ENCODE measurements at places on chromosomes 2 and 18.
A peak's percentile ranks its signal among the peaks of the same experiment; 100 is the strongest.

GRCh38 chr2:186691231-186691630, 2.6 kb upstream of the FAM171B start:
- DNase-seq: no peak

DNA sequence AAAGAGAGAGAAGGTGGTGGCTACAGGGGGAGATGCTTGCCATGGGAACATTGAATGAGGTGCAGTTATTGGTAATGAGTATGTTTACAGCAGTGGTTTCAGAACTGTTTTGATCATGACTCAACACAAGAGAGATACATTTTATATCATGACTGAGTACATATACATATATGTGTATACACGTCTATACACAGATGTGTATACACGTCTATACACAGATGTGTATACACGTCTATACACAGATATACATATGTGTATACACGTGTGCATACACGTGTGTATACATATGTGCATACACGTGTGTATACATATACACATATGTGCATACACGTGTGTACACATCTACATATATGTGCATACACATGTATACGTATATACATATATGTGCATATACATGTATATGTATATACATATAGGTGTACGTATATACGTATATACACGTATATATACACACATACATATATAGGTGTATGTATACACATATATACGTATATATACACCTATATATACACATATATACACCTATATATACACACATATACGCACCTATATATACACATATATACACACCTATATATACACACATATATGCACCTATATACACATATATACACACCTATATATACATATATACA, 518.5 kb downstream of the TSN start:
- DNase-seq: no peak

GRCh38 chr2:26647981-26648380, 6.8 kb upstream of the CIB4 start:
- no peak for DNase-seq

DNA sequence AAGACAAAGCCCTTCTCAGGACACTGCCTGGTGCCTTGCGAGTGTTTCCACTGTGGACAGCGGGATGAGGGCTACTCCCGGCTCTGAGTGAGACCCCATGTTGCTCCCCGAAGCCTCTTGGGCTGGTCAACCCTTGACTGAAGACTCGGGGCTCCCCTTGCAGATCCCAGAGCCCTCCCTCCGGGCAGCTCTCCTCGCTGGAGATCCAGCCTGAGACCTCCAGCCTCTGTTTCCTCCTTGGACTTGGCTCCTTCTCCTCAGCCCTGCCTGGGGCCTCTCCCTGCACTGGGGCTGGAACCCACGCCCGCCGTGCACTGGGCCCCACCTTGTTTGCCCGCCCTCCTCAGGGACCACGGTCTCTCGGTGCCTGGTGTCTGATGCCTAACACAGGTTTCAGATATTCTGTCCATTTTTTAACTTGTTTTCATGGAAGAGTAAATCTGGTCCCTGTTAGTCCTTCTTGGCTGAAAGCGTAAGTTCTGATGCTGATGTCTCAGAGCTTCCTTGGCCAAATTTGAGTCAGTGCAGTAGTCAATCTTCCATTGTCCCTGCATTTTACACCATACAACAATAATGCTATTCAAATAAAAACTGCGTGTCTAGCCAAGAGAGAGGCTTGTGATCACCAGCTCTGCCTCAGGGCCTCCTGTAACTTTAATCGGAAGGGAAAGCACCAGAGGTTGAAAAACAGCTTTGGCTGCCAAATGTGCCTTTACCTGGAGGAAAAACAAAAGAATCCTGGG, 139.3 kb upstream of the CTDP1 start:
- DNase-seq: no peak

GRCh38 chr2:222903234-222904220, 42.7 kb downstream of the ACSL3 start:
- peak; percentile 51 for DNase-seq

- DNase-seq: no peak
These were observed 218.2 kb downstream of the TTC32 start for GRCh38 chr2:19683556-19683955.

DNA sequence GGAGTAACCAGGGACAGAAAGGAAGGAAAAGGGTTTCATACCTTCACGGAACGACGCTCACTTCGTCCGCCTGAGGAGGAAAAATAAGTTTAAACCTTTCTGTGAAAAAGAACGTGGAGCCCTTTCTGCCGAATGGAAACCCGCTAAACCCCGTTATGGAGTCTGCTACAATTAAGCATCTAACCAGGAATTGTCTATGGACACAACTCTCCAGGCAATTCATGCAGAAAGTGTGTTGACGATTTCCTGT, 528 bp upstream of the PPP4R3B start:
- DNase-seq: no peak

GRCh38 chr2:134407154-134407890, 153.4 kb downstream of the MGAT5 start:
- DNase-seq: no peak

- DNase-seq: peak; percentile 84
These were observed 172.5 kb downstream of the AGAP1 start for GRCh38 chr2:235666213-235666781.

- peak; percentile 29 for DNase-seq
These were observed 1.9 kb upstream of the EMX1 start for GRCh38 chr2:72915320-72915906.

GRCh38 chr2:96505231-96505889, at the start of gene NEURL3:
Gene NEURL3, minus strand, starts transcription at chr2:96505357. Its CDS starts 71 bp downstream, at chr2:96505286.
- peak; percentile 34 for DNase-seq

DNA sequence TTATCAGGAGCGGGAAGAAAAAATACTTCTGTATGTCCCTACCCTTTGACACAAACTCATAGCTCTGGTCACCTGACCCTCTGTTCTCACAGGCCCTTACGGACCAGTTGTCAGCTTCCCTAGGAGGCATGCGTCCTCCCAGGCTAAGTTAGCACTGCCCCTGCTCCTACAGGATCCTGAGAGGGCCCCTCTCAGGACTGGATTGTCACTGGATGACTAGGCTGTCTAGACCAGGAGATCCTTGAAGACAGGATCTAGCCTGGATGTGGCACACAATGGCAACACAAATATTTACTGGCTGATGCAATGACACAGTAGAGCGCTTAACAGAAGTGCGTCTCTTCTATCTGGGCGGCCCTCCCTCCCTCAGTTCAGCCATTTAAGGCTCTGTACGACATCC, 7.7 kb downstream of the FAM228A start:
- no peak for DNase-seq

DNA sequence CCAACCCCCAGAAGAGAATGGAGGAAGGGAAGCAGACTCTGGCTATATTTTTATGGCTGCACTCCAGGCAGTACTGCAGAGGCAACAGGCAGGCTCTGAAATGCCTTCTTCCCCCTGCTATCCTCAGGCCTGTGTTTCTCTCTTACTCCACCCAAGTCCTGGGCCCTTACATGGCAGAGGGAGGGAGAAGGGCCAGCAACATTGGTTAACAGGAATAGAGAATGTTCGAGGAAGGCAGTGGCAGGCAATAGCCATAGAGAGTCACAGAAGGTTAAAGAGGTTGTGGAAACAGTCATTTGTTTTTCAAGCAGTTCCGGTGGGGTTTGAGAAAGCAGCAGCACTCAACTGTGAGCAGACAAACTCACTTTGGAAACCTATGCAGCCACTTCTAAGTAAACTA, 15.1 kb upstream of the DARS1 start:
- no peak for DNase-seq

GRCh38 chr18:36449451-36449850, 151.9 kb downstream of the FHOD3 start:
- DNase-seq: no peak

GRCh38 chr2:213934560-213934959, 476.3 kb upstream of the VWC2L start:
- DNase-seq: no peak

GRCh38 chr2:85247610-85248009, 80.2 kb downstream of the TGOLN2 start:
- peak; percentile 87 for DNase-seq

DNA sequence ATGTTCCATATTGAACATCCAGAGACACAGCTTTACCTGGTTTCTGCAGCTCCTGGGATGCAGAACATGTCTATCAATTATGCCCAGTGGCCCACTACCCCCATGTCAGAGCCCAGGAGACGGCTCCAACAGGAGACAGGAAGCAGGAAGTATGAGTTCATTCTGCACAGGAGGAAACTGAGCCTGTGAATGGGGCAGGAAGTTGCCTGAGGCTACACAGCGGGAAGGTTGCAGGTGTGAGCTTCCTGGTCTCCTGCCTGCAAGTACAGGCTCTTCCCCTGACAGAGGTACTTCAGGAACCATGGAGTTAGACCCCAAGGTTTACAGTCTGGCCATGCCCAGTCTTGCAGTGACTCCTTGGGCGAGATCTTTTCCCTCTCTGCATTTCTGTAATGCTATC, 2.8 kb upstream of the BOK start:
- DNase-seq: no peak

DNA sequence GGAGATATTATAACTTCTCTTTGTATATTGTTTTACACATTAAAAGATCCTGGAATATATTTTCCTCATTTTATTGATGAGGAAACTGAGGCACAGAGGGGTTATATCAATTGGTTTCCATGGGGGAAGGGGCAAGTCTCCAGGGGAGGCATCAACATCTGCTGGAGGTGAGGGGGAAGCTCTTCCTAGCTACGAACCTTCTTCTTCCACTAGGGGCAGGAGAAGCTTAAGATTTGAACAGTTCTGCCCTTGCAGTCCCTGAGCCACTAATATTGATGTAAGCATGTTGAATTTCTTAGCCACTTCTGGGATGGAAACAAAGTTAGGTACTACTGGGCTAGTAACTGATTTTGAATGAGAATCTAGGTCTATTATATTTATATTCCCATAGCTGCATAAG, 140.1 kb upstream of the AQP4 start:
- peak; percentile 37 for DNase-seq

DNA sequence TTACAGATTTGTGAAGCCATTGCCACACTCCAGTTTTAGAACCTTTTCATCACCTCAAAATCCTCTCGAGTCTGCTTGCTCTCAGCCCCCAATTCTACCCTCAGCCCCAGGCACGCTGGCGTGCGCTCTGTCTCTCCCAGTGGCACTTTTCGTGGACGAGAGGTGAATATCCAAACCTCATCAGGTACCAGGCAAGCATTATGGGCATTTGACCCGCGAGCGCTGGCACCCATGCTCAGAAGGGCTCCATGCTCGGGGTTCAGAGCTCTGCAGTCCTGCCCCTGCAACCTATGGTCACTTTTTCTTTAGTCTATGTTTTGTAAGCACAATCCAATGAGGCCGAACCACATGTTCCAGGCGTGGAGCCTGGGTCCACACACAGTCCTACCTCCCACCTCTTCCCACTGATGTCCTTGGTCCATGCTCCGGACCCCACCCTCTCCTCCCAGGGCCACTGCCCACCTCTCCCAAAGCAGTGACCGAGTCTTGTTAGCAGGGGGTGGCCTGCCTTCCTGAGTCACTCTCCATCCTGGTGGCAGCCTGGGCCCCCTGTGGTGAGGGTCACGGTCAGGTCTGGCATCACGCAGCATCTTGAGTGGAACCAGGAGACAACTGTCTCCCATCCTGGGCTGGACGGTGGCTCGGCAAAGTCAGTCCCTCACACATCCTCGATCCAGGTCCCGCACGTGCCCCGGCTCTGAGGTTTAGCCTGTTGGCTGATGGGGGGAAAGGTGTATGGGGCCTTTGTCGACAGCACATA, 256.9 kb downstream of the NDUFA10 start:
- no peak for DNase-seq

- no peak for DNase-seq
These were observed 31.2 kb upstream of the GPR17 start for GRCh38 chr2:127614731-127615130.

- no peak for DNase-seq
These were observed 69.1 kb downstream of the COA5 start for GRCh38 chr2:98539056-98539735.

GRCh38 chr18:55552526-55553189, 35.3 kb downstream of the TCF4 start:
- DNase-seq: no peak

- DNase-seq: peak; percentile 41
These were observed 69.6 kb downstream of the CLHC1 start for GRCh38 chr2:55162284-55163006.

GRCh38 chr2:226336283-226336682, 463.3 kb downstream of the IRS1 start:
- DNase-seq: no peak

GRCh38 chr18:59056706-59057492, 82.8 kb upstream of the SEC11C start:
- DNase-seq: peak; percentile 84

DNA sequence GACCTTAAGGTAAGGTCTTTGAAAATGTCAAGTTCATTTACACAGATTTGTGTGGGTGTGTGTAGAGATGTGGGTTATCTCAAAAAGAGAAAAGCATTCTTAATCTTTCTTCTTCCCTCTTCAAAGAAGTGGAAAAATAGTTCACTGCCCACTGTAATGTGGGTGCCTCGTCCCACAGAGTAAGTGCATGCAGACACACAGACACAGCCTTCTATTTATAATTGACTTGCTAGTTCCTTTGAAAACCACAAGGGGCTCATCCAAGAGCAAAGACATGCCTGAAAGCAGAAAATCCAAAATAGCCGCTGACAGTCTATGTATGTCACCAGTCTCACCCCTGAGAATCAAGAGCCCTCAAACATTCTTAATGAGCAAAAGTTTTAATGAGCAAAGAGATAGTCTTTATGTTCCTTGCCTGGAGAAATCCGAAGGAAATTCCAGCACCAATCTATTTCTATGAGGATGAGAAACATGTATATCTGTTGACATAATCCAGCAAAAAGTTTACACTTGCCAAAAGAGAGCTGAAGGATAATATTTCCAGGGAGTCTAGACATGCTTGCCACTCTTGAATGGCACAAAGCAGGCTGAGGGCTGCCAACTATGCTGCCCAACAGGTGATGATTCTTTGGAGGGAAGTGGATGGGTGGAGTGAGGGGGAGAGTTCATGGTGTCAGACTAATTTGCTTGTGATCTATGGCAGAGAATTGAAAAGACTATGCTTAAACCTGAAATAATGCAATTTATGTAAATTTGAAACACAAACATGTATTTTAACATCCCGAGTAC, 93.9 kb downstream of the ACVR1 start:
- DNase-seq: no peak

- peak; percentile 72 for DNase-seq
These were observed 10.9 kb downstream of the POLI start for GRCh38 chr18:54280220-54280569.

- DNase-seq: no peak
These were observed 41.9 kb upstream of the ZFP36L2 start for GRCh38 chr2:43268066-43268953.

- no peak for DNase-seq
These were observed 1.2 kb upstream of the SMCHD1 start for GRCh38 chr18:2654169-2654927.

GRCh38 chr2:121061633-121062032, 223.4 kb downstream of the TFCP2L1 start:
- DNase-seq: no peak

Data from NCI-H526 (cell line).